ENCODE measurements at places on chromosomes 1 and 21.

DNA sequence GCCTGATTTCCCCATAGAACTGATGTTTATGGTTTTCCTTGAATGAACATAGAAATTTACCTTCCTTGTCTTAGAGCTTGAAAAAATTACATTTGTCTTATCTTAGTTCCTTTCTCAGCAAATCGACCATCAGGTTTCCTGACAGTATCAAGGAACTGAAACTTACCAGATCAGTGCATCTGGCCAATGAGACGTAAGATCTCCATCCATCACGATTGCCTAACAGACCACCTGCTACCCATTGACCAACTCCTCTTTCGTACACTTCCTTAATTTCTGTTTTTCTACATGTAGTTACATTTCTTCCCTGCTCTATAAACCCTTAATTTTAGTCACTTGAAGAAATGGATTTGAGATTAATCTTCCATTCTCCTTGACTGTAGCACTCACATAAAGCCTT is 57.4 kb upstream of the TMPRSS15 start:
- DNase-seq = no peak

DNA sequence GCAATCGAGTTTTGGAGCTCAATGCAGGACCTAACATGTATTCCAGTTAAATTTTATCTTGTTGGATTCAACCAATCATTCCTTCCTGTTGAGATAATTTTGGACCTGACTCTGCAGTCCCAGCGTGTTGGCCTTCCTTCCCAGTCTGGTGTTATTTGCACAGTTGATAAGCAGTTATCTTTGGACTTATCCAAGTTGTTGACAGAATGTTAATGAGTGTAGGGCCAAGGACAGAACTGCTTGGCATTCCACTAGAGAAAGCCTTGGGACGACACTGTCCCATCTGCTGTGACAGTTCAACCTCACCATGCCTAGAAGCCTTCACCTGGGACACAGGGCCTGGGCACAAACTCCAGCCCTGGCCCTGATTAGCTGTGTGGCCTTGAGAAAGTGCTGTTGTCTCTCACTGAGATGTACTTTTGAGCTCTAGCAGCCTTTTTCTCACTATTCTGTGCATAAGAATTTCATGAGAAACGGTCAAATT is 104.1 kb upstream of the SLC25A33 start:
- DNase-seq = no peak

- no peak for DNase-seq
These were observed 25.0 kb upstream of the SYDE2 start for GRCh38 chr1:85225624-85226380.

GRCh38 chr1:226558036-226558650 is 9.6 kb downstream of the STUM start:
- DNase-seq = no peak
